Endothelial cell of umbilical vein (primary cell): ENCODE measurements at places on chromosomes 13 and 19. TPM values are rescaled to one million over a fixed set of nuclear protein-coding genes. Genes with fewer than 3 reads are reported as not detected.

STARD13 gene
- 41.1 and 47.7 TPM in 2 replicates for total RNA-seq

IFNL1 gene
- not detected in 2 replicates for total RNA-seq

DOCK9 gene
- 323 and 334 TPM in 2 replicates for total RNA-seq

TYROBP gene
- not detected in 2 replicates for total RNA-seq

DNA sequence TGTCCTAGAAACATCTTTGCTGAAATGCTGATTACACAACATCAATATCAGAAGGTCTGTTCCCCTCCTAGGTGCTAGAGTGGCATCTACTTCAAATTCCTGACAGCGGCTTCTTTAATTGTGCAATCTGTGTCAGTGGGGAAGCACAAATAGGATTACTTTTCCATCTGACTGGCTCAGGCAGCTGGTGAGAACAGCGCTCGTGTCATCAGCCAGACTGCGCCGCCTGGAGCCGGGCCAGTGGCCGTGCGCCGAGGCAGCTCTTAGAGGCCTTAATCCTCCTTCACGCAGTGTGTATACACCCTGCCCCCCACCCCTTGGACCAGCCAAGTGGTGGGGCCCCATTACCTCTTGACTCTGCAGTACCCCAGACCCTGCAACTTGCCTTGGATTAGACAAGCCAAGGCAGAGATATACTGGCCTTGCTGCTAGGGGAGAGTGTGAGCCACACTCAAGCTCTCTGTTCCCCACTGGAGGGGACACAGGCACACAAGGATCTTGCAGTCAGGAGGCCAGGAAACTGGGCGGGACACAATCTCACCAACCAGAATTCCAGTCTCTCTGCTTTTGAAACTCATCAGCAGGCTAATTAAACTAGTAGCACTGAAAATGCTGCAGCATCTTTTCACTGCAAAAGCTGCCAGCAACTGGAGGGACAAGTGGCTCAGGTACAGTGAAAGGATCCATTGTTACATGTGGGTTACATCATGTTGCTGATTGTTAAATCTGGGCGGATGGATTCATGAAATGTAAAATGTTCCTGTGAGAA is 48.9 kb upstream of the EPHX3 start:
- DNase-seq = peak; percentile 53

GRCh38 chr19:3413796-3414327 is 47.5 kb downstream of the NFIC start:
- no peak for DNase-seq

GRCh38 chr19:1304197-1304924 is 18.7 kb downstream of the EFNA2 start:
- DNase-seq = no peak

DNA sequence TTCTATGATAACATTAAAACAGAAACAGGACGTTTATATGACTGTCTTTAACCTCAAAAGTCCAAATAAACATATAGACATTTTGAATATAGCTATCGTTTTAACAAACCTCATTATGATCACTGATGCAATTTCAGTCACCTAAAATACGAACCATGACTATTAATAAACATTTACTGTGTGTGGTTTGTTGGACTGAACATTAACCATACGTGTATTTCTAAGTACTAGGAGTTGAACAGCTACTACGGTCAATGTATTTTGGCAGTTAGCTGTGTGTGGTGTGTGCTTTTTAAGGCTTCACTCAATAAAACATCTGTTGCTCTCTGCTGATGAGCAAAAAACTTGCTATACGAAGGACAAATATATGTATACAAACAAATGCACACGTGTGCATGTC is 281.4 kb downstream of the ABCC4 start:
- DNase-seq = no peak

DNA sequence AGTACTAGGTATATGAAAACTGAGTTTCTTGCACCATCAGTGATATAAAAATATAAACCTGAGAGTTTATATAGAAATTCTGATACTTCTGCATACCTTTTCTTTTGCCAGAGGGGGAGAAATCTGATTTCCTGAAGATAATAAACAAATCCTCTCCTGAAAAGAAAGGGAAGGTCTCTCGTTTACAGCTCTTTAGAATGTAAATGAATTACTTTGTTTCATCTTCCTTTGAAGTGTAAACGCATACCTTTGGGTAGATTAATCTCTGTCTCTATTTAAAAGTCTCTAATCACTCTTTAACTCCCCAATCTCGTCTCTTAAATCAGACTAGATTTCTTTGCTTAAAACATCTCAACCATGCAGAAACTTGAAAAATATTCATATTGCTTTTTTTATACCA is 1092.9 kb downstream of the SLITRK5 start:
- no peak for DNase-seq

GRCh38 chr13:107680115-107680514 is 535.2 kb downstream of the LIG4 start:
- peak; percentile 4 for DNase-seq

DNA sequence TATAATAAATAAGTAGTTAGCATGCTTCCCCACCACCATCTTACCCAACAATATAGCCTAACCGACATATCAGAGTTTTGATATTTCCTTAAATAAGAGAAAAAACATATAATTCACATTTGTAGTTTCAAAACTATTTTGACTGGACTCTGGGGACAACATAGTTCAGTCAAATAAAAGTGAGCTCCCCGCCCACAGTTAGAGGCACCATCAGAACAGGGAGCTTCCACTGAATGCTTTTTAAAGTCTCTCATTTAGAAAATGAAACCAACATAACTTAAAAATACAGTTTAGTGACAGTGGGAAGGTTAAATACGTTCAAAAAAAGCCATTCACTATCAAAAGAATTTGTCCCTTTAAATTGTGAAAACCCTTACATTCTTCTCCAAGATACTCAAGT is 92.8 kb downstream of the EPSTI1 start:
- DNase-seq = no peak
